Astrocyte of the spinal cord (primary cell): ENCODE measurements at places on chromosomes 3 and 15.
A peak's percentile ranks its signal among the peaks of the same experiment; 100 is the strongest.

- DNase-seq = no peak
Measured at GRCh38 chr3:17352620-17353019, 389.8 kb downstream of the TBC1D5 start.

GRCh38 chr15:75704618-75705017 is 8.0 kb downstream of the CSPG4 start:
- DNase-seq = no peak

DNA sequence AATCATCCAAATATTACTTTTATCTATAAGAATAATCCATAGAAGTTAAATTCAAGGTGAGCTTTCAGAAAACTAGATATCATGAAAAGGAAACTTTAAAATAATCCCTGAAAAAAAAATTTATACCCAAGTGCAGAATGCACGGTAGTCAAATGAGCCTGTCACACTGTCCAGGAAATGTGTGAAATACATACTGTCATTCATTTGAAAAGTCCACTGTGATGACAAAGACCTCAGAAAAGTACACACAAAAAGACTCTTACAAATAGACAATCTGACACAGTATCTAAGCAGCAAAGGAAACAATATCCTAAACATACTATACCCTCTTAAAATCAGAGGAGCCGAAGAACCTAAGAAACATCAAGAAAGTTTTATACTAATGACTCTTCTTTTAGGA is 29.7 kb downstream of the SUCLG2 start:
- no peak for DNase-seq

DNA sequence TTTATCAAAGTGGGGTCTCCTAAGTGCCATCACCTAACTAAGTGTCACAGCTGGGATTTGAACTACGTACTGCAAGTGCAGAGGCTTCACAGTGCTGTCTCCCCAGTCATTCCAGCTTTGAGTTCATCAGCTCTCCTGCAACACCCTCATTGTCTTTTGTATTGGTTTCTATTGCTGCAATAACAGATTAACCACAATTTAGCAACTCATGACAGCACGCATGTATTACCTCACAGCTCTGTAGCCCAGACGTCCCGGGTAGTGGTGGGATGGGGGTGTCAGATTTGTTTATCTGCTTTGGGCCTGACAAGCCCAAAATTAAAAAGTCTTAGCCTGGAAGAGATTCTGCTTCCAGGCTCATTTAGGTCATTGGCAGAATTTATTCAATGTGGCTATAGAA is 220.5 kb upstream of the LRRN1 start:
- DNase-seq = no peak

DNA sequence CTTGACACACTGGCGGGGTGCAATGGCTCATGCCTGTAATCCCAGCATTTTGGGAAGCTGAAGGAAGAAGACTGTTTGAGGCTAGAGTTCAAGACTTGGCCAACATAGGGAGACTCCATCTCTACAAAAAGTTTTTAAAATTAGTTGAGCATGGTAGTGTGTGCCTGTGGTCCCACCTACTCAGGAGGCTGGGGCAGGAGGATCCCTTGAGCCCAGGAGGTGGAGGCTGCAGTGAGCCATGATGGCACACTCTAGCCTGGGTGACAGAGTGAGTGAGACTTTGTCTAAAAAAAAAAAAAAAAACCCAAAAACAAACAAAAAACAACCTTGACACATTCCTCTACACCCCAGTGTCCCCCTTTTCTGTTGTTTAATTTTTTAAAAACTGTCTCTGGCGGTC is 4.0 kb upstream of the ITPKA start:
- no peak for DNase-seq

DNA sequence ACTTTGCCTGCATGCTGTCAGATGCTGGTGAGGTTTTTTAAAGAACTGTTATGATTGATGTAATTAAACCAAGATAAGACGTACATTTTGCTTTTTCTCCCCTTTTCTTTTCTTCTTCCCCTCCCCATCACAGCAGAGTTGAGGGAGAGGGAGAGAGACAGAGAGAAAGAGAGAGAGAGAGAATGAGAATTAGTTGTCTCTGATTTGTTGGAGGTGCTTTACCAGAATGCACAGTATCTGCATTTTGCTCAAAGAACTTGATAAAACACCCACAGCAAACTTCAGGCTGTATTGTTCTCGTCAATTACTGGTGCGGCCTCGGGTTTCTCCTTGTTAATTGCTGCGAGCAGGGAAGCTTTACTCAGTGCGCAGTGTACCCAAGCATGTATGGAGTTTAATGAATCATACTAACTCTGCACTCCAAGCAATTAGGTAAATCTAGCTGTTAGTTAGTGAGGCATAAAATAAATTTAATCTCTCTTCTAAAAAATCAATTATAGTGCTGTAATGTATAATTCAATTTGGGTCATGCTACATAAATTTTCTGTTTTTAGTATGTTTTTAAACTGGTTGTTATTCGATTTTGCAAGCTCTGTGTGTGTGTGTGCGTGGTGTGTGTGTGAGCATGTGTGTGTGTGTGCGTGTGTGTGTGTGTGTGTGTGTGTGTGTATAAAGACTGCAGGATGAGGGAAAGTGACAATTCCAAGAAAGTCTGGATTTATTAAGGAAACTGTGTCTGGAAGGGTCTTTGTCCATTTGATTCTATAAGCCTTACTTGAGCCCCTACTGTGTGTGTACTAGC is 273.4 kb downstream of the TLE3 start:
- no peak for DNase-seq

DNA sequence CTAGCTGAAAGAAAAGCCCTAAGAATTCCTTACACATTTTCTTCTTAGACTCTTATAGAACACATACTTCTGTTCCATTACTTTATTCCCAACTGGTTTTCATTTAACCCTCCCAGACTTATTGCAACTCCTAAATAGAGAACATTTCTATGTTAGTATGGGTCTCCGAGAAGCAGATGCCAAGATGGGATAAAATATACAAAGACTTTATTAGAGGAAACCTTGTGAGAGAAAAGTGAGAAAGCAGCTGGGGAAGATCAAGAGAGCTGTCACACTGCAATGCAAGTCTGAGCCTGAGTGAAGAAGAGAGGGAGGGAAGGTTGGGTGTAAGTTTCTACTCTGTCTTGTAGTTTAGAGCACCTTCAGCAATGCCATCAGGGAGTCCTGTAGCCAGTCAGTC is 979.3 kb downstream of the IGSF11 start:
- no peak for DNase-seq

DNA sequence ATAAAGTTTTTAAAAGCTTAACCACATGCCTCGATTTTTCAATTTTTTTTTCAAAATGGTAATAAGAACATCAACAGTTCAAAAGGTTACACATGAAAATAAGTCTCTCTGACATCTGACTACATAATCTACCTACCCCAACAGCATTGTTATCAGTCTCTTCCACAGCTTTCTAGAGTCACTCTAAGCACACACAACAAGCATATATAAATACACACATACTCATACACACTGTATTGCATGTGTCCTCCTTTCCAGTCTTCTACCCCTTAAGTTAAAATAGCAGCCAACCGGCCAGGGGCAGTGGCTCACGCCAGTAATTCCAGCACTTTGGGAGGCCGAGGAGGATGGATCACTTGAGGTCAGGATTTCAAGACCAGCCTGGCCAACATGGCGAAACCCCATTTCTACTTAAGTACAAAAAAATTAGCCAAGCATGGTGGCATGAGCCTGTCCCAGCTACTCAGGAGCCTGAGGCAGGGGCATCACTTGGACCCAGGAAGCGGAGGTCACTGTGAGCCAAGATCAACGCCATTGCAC is 12.2 kb downstream of the TBL1XR1 start:
- no peak for DNase-seq

DNA sequence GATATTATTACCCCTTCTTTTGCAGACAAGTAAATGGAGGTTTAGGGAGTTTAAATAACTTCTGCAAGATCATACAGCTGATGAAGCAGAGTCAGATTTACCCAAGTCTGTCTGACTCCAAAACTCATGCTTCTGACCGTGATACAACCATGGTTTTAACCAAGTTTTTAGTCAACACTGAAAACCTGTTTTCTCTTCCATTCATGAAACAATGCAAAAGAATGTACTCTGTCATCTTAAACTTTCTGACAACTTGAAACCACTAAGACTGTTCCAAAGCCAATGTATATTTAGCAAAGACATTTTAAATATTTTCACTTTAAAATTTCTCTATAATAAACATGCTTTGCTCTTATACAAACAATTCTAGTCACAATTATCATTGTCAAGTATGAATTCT is 77.0 kb upstream of the RBMS3 start:
- peak; percentile 20 for DNase-seq

DNA sequence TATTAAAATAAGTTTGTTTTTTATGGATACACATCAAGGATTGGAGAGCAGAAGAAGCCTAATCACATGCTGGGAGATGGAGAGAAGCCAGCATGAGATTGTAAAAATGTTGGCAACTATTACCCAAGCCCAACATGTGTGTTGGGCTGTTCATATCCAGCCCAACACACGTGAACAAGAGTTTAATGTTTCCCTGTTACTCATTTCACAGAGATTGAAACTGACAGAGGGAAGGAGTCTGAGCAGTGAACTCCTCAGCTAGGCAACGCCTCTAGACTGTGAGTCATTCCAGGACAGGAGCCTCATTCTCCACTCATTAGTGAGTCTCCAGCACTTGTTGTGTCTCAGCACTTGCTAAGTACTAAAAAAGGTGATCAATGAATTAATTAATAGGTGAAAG is 43.2 kb upstream of the CMSS1 start:
- DNase-seq = peak; percentile 88

DNA sequence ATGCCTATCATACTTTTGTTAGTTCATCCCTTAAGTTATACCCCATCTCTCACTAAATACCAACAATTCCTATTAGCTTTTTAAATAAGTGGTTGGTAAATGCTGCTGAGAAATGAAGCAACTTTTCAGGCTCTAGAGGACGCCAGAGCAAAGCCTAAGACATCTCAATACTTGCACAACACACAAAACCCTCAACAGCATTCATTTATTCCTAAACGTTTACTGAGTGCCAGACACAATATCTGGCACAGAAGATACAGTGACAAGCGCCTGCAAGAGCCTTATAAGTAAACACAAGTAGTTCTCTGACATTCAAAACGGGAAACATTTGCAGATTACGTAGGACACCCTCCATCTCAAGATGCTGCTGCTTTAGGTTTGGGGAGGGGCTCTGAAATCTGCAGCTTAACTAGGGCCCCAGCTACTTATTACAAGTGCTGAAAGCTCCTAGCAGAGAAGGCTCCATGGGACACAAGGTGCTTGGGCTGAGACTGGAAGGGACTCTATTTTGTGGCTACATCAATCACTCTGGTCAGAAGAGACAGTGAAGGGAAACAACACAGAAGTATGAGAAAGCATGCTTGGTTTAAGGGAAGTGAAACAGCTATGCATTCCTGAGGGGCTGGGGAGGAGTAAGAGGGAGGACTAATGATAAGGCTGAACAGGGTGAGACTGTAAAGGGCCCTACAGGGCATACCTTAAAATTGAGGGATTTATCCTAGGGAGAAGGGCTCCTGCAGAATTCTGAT is 311.3 kb downstream of the PLCL2 start:
- DNase-seq = peak; percentile 18

GRCh38 chr3:178849199-178849910 is 222.3 kb downstream of the ZMAT3 start:
- no peak for DNase-seq

DNA sequence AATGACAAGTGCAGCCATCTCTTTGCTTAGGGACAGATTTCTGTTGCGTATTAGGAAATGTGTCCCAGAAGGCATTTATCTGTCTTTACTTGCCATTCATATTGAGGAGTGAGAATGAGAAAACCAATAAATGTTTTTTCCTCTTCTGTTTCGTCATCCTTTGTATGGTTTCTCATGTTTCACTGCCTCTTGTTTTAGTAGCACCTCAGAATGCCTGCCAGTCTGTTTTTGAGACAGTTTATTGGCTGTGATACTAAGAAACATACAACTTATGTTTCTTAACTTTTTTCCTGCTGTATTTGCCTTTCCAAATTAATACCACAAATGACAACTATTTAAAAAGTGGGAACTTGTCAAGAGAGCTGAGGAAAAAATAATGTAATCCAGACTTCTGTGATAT is 390.2 kb upstream of the GOLIM4 start:
- no peak for DNase-seq

- no peak for DNase-seq
Measured at GRCh38 chr3:45868213-45868612, 18.1 kb upstream of the CCR9 start.

- no peak for DNase-seq
Measured at GRCh38 chr3:50296721-50297383, 2.4 kb downstream of the HYAL3 start.

DNA sequence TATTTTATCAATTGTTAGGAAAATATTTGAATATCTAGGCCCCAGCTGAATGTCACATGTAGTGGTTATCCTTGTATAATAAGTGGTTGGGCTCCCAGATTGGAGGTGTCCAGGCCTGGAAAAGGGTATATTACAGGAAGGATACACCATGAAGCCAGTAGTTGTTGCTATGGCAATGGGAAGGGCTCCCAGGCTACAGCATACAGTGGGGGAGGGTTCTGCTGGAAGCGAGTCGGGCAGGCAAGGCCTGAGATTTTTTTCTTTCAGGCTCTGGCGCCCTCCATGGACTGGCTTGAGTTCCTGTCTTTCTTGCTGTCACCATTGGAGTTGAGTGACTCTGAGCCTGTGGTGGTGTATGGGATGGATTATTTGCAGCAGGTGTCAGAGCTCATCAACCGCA is 8.9 kb downstream of the ECE2 start:
- peak; percentile 65 for DNase-seq

DNA sequence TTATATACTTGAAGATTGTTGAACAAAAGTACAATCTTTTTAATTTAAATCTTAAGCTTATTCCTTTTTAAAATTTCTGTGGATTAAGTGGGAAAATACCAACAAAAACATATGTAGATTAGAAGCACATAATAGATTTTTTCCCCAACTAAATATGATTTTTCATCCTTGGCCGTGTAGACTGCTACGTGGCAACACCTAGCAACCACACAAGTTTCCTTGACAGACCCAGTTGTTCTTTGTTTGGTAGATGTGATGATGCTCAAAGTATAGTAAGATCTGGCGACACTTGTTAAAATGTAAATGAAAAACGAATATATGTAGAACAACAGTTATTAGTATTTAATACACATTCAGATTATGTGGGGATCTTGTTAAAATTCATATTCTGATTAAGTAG is 271.0 kb upstream of the ROBO2 start:
- DNase-seq = no peak

- DNase-seq = no peak
Measured at GRCh38 chr15:26623071-26623470, 149.8 kb downstream of the GABRB3 start.

GRCh38 chr3:157033001-157033400 is 126.9 kb downstream of the CCNL1 start:
- no peak for DNase-seq

DNA sequence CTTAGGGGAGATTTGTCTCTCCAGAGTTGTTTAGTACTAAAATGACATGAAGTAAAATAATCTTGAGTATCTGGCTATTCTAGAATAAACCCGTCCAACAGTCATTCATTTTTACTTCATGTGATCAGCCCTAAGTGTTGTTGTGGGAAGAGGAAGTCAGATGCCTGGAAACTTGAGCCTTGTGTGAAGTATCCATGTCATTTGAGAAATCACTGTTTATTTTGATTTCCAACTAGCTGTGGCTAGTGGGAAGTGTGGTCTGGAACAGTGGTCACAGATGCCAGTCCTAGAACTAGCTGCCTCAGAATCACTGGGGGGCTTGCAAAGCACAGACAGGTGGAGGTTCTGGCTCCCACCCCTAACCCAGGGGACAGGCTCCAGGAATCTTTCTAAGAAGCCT is 77.7 kb upstream of the LIMD1 start:
- DNase-seq = peak; percentile 65

GRCh38 chr3:142977399-142977728 is 13.9 kb upstream of the PAQR9 start:
- DNase-seq = no peak
